ENCODE measurements at places on chromosomes 11 and 22.

DNA sequence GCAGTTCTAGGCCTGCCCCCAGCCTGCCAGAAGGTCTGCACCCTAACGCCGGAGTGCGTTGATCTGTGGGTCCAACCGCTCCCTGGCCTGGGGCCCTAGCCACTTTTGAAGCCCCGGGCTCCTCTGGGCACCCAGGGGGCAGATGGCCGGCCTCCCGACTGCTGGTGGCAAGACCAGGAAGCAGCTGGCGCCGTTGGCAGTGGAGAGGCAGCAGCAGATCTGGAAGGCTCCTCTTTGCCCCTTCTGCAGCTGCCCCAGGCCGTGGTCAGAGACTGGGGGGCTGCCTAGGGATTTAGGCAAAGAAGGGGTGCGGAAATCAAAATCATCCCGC lies 445 bp upstream of the VWCE start:
- DNase-seq = no peak

DNA sequence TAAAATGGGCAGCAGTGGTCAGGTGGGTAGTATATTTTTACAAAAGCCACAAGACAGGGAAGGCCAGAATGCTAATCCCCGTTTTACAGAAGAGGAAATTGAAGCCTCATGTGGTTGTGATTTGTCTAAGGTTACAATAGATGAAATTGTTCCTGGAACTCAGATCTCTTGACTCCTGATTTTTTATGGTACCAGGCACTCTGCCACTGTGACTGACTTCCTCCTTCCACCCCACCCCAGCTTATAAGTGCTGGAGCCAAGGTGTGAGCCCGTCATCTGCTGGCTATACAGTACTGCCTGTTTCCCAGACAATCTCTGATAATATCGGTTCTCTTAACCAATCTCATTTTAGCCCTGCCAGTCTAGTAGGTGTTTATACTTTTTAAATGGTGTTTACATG lies 1.9 kb downstream of the SLC5A1 start:
- DNase-seq = no peak

DNA sequence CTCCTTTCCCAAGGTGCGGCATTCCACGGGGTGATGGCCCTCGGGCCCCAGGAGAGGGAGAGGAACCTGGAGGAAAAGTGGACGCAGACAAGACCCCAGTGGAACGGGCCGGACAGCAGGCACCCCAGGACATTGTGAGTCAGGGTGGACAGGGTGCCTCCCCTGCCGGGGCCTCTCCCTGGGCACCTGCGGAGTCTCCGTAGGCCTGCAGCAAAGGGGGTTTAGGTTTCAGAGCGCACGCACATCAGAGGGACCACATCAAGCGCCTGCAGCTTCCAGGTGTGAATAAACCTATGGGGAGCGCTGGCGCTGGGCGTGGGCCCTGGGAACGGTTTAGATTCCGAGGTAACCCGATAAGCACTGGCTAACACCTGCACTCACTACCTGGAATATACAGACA lies 22.7 kb upstream of the FGF19 start:
- no peak for DNase-seq

GRCh38 chr11:120267319-120267718 lies 27.4 kb downstream of the POU2F3 start:
- no peak for DNase-seq

- DNase-seq = no peak
Measured at GRCh38 chr11:7872890-7873289, 58.2 kb downstream of the OR10A6 start.

GRCh38 chr11:131350872-131351271 lies 19.5 kb upstream of the NTM start:
- DNase-seq = no peak

GRCh38 chr22:27088026-27088425 lies 430.6 kb downstream of the MIAT start:
- no peak for DNase-seq

DNA sequence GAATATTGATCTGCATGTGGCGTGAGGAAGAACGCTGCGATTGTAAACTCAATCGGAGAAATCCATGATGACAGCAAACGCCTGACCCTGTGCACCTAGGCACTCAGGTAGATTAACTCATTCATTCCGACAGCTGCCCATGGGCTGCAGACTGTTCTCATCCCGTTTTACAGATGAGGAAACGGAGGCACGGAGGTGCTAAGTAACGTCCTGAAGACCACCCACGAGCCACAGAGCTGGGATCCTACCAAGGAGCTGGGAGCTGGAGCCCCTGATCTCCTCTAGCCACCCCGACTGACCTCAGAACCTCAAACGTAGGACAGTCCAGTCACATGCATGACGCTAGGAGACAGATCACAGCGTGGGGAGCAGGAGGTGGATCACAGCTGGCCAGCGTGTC lies 1092.7 kb downstream of the BRD1 start:
- no peak for DNase-seq

DNA sequence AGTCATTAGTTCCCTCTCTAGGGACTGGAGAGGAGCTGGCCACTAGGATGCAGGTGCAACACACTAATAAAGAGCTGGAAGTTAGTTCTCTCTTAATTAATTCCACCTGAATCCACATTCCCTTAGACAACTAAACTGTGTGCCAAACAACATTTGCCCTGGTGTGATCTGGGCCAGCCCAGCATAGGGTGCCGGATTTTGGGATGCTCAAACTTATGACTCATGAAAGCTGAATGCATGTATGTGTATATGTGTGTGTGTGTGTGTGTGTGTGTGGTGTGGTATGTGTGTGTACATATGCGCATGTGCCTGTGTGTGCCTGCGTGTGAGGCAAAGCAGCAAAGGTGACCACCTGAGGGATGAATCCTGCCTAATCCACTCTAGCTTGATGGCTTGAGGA lies 110.7 kb downstream of the EHF start:
- DNase-seq = no peak

- no peak for DNase-seq
Measured at GRCh38 chr11:17532784-17533183, 11.4 kb downstream of the USH1C start.

- no peak for DNase-seq
Measured at GRCh38 chr11:103798446-103798845, 238.0 kb upstream of the DDI1 start.

DNA sequence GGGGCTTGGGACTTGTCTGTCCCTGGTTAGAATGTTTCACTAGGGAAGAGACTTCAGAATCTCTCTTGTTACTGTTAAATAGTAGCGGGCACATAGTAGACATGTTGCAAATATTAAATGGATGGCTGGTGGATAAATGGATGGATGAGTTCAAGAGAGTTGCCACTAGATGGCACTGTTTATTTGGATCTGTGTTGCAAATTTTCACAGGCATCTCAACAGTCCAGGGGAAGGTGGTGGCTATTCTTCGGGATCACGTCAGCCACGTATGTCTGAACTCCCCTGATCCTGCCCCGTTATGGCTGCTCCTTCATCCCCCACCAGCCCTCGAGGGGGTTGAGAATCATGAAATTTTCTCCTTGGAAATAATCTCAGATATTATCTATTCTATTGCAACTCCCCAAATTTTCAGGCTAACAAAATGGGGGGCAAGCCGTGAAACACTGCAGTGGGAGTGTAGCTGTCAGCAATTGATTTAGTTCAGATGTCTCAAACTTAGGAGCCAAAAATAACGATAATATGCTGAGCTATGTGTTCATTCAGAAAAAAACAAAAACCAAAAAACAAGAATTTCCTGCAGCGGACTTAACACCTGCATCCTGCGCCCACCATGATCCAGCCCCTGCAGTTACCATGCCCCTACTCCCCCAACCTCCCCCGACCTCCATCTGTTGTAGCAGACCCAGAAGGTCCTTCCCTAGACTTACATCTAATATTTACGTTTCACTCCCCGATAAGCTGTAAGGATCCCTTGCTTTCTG lies 29.1 kb upstream of the BIRC3 start:
- DNase-seq = no peak

GRCh38 chr11:3617990-3618389 lies 23.8 kb downstream of the ART5 start:
- no peak for DNase-seq

DNA sequence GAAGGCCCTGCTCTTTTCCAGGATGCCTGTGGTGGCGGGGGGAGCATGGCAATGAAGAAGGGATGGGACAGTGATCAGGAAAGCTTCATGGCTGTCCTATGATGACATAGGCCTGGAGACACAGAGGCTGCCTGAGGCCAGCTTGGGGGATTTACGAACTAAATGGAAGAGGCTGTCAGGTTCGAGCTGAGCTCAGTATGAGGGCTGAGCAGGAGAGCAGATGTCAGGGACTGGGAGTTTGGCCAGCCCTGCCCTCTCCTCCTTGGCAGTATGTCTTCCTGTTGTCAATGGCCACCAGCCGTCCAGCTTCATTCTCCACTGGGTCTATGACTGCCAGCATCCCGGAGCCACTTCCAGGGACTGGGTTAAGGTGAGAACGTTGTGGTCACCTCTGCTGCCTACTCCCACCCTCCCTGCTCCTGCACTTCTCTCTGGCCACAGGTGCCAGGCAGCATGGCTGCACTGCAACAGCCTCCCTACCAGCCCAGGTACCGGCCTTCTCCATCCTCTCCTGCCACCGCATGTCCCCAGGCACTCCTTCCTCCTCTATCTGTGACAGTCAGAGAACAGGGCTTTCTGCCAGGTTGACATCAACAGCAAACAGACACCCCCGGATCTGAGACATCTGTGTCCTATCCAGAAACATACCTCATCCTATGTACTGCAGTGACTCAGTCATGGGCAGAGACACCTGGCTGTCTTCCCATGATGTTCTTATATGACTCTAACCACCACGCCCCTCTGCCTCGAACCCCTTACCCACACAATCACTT lies 75.1 kb downstream of the KIRREL3 start:
- no peak for DNase-seq

- no peak for DNase-seq
Measured at GRCh38 chr11:101848262-101848661, 66.5 kb upstream of the CEP126 start.

DNA sequence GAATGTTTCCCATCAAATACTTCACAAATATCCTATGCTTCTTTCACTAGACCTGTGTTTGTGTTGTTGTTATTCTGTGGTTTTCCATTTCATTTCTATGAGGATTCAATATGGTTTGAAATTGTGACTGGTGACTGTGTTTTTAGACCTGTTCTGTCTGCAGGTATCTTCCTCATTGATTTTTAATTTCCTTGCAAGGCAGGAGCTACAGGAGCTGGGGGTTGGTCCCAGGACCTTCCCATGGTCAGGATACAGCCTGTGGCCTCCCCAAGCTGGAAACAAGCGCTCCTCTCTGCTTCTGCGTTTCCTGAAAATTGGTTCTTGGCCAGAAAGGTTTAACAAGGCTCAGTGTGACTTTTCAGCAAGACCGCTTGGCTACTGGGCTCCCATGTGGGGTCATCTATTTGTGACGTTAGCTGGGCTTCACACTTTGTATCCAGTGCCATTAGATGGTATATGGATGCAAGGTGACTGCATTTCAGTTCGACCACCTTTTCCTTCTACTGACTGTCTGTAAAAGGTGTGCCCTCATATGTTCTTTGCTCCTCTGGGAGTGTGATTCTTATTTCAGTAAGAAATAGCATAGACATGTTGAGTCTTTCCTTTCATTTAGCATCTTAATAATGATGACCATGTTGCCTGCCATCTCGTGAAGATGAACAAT lies 21.5 kb downstream of the IGLL5 start:
- DNase-seq = no peak

GRCh38 chr11:132910011-132910760 lies 622.1 kb downstream of the OPCML start:
- no peak for DNase-seq

GRCh38 chr22:21444701-21445436 lies 22.3 kb upstream of the TMEM191C start:
- peak; percentile 14 for DNase-seq

DNA sequence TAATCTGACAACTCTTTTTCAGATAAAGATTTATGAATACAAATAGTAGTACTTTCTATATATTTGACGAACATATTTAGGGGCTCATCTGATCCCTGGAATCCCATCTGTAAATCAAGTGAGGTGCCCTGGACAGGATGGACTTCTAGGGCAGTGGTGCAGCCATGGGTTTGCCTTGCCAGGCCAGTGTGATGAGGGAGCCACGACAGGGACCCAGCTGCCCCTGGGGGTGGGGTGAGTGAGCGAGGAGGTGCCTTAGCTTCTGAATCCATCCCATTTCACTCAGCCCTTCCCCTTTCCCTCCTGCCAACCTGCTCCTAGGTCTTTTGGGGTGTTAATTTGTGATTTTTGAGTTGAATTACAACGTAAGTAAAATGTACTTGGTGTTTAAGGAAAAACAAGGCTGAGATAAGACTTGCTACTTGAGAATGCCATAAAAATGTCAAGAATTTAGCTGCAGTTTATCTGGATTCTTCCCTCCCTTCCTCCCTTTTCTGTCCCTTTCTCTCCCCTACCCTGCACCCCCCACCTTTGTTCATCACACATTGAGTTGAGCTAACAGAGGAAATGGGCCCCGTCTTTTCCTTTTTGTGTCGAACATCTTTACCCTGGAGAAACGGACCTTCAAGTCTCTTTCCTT lies 60.8 kb downstream of the PPFIBP2 start:
- no peak for DNase-seq

GRCh38 chr22:43205261-43205691 lies 18.3 kb upstream of the TTLL12 start:
- DNase-seq = no peak

GRCh38 chr11:64122411-64123410 lies 43.2 kb downstream of the MACROD1 start:
- no peak for DNase-seq

GRCh38 chr22:31509061-31509762 lies 12.9 kb downstream of the SFI1 start:
- DNase-seq = no peak

- DNase-seq = no peak
Measured at GRCh38 chr11:110514967-110515366, 85.2 kb downstream of the FDX1 start.

- DNase-seq = no peak
Measured at GRCh38 chr11:5966958-5967357, 1.3 kb downstream of the OR56A5 start.

GRCh38 chr22:45120931-45121330 lies 42.8 kb upstream of the NUP50 start:
- DNase-seq = no peak

GRCh38 chr11:9878936-9879335 lies 215.1 kb downstream of the SWAP70 start:
- no peak for DNase-seq

DNA sequence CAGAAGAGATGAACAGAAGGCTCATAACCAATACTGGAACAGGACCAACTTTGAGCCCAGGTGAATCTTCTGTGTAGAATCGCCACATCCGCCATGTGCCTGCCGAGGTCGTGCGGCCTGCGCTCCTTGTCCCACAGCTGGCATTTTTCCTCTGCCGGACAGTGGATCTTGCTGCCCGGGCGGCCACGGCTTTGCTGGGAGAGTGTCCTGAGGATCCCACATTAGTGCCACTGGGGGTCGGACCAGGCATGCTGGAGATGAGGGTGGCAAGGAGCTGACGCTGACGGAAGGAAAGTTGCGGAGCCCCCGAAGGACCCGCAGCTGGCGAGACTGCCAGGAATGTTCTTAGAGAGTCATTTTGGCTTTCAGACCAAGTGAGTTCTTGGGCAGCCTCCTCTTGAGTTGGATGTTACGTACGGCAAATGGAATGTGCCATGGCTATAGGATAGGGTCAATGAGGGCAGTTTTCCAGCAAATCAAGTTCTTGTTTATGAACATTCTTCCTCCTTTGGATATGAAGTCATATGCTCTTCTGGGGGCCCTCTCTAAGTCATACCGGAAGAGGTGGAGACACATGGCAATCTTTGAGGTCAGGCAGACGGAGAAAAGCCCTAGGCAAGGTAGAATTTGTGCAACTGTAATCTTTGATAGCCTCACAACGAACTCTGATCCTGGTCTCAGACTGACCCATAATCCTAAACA lies 57.4 kb upstream of the NUP160 start:
- no peak for DNase-seq

GRCh38 chr22:31577711-31578110 lies 81.4 kb downstream of the SFI1 start:
- DNase-seq = no peak
